WERI-Rb-1 (cell line): ENCODE measurements at places on chromosomes 13 and 19.

GRCh38 chr13:40613914-40614313, 52.5 kb downstream of the FOXO1 start:
- DNase-seq = no peak

DNA sequence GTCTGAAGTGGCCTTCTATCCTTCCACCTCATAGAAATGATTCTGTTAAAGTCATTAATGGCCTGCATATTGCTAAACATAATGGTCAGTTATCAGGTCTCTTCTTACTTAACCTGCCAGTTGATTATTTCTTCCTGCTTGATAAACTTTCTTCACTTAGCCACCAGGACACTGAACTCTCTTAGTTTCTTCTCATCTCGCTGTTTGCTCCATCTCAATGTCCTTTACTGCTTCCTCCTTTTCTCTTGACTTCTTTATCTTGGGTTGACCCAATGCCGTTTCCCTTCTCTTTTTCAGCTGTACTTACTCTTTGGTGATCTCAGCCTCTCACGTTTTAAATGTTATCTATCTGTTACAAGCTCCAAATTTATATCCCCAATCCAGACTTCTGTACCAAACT, 17.1 kb upstream of the CLC start:
- no peak for DNase-seq

GRCh38 chr13:106103779-106104178, 431.7 kb downstream of the EFNB2 start:
- no peak for DNase-seq

DNA sequence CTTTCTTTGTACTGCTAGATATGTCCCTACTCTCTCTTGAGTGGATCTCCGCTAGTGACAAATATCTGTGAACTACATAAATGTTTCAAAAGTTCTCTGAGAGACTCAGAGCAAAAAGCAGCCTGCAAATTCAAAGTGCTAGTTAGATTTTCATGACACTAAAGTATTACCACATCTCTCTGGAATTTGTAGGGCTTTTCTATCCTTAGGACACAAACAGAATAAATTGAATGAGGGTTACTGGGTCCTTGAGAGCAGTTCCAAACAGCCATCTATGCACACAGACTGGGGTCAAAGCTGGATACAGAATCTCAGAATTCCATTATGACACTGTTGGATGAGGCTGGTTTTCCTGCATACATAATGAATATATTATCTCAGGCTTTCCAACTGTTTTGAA, 953.2 kb downstream of the DIAPH3 start:
- DNase-seq = no peak

DNA sequence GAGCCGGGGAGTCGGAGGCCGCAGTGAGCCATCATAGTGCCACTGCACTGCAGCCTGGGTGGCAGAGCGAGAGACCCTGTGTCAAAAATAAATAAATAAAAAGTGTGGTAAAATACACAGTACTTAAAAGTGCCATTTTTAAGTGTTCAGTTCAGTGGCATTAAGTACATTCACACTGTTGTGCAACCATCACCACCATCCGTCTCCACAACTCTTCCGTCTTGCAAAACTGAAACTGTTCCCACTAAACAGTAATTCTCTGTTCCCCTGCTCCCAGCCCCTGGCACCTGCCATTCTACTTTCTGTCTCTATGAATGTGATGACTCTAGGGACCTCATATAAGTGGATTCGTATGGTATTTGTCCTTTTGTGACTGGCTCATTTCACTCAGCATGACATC, 13.3 kb downstream of the SLC25A42 start:
- DNase-seq = no peak

DNA sequence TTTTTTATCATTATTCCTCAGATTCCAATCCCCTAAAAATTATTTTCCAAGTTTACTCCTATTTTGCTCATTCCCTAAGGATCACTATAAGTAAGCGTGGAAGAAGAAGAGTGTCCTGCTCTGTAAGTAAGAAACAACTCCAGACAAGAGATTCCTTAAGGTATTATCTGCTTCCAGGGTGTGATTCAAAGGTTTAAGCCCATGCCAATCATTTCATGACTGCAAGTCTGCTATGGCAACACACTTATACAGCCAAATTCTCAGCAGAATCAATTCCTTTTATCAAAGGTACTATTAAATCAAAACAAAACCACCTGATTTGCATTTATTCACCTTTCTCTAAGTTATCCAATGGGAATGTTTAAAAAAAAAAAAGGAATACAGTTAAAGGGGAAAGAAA, 43.7 kb downstream of the FOXO1 start:
- DNase-seq = no peak

GRCh38 chr13:21884965-21885567, 214.2 kb downstream of the FGF9 start:
- DNase-seq = no peak

GRCh38 chr13:20814224-20814910, 40.6 kb upstream of the EEF1AKMT1 start:
- DNase-seq = peak; percentile 88

- DNase-seq = no peak
Measured at GRCh38 chr13:95706356-95706755, 29.4 kb downstream of the DNAJC3 start.

DNA sequence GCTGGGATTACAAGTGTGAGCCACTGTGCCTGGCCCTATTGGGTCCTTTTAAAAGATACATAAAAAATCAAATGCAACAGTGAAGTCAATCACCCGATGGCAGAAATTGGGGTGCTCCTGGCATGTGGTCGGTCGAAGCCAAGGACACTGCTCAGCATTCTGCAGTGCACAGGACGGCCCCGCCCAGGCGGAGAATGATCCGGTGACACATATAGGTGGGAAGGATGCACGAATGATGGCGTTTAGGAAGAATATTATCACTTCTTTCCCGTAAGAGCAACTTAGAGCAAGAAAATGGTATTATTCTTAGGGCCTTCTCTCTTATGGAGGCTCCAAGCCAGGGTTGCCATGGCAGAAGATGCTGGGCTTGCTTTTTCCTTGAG, 3.2 kb upstream of the GP6 start:
- DNase-seq = no peak

DNA sequence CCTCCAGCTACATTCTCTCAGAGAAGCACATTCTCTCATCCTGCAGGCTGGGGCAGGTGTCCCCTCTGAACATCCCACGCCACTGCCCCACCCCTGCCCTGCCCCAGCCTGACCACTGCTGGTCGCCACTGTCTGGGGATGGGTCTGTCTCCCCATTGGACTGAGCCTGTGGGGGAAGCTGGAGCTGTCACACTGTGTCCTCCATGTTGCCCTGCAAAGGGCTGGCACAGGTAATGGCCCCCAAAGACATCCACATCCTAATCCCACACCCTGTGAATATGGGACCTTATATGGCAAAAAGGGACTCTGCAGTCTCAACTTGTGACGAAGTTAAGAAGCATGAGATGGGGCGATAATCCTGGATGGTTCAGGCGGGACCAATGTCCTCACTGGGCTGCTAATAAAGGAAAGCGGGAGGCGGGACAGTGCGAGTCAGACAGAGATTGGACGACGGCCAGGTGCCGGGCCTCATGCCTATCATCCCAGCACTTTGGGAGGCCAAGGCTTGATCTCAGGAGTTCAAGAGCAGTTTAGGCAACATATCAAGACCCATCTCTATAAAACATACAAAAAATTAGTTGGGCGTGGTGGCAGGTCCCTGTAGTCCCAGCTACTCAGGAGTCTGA, 9.1 kb downstream of the AP2S1 start:
- DNase-seq = no peak

GRCh38 chr13:73040968-73041596, 17.7 kb upstream of the KLF5 start:
- no peak for DNase-seq

DNA sequence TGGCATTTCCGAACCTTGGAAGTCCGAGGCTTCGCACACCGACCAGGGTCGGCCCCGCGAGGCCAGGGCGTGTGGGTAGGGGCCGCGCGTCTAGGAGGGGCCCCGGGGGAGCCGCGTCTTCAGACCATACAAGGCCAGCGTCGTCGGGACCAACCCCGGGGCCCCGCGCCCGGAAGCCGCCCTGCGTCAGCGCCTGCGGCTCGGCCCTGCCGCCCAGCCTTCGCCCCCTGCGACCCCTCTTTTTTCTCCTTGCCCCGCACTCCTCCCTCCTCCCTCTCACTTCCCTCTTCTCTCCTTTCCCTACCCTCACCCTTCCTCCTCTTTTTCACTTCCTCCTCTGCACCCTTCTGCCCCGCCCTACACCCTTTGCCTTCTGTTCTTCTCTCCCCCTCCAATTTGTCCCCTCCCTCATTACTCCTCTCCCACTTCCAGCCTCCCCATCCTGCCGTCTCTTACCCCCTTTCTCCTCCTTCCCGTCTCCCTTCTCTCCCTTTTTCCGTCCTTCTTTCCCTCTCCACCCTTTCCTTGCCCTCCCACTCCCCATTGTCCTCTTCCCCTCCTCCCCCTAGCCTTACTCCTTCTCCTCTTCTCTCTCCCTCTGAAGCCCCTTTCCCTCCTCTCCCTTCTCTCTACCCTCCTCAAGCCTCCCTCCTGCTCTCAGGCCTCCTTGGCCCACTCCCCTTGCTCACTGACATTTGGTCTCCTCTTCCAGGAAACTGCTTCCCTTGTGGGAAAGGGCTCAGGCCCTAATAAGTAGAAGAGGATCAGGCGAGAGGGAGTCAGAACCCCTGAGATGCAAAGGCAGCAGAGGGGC, 2.2 kb upstream of the PLEKHG2 start:
- DNase-seq = no peak

DNA sequence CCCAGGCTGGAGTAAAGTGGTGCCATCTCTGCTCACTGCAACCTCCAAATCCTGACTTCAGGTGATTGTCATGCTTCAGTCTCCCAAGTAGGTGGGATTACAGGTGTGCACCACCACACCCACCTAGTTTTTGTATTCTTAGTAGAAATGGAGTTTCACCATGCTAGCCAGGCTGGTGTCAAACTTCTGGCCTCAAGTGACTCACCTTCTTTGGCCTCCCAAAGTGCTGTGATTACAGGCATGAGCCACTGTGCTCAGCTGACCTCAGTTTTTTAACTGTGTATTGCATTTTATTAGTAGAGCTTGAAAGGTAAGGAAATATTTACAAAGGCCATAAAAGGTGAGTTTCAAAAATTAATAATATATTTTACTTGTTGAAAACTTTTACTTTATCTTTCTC, 2.3 kb downstream of the ZNF726 start:
- no peak for DNase-seq

- DNase-seq = peak; percentile 65
Measured at GRCh38 chr19:11191273-11191755, 6.0 kb downstream of the KANK2 start.

DNA sequence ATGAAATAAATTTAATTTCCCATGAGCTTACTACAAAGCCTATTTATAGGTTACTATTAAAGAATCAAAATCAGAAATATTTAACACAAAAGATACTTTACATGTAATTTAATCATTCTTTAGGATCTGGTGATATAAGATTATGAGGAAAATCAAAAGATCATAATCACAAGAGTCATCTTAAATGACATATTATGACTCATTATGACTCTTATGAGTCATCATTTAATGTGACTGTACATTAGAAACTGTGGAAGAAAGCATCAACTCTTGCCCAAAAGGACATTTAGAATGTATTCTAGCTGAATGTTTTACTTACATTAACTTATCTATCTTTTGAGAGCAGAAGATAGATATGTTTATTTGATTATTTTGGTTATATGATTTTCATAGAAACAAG, 458.6 kb downstream of the DCT start:
- no peak for DNase-seq

DNA sequence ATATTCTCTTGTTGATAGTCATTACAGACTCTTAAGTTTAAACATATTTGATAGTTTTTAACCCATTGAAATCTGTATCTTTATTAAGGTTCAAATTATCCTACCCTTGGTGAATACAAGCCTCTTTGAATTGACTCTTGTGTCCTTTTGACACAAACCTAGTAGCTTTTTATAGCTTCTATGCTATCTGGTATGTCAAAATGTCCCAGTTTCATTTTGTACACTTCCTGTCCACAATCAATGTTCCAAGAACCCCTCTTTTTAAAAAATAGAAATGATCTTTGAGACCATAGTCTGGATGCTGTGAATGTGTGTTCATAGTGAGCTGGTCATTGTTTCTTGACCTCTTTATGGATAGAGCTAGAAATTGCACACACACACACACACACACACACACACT, 39.2 kb upstream of the FGF14 start:
- DNase-seq = no peak

GRCh38 chr13:46571909-46572595, 19.1 kb downstream of the LRCH1 start:
- peak; percentile 85 for DNase-seq

DNA sequence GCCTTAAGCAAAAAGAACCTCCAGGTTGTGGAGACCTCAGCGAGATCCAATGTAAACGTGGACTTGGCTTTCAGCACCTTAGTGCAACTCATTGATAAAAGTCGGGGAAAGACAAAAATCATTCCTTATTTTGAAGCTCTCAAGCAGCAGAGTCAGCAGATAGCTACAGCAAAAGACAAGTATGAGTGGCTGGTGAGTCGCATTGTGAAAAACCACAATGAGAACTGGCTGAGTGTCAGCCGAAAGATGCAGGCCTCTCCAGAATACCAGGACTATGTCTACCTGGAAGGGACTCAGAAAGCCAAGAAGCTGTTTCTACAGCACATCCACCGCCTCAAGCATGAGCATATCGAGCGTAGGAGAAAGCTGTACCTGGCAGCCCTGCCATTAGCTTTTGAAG, 58.5 kb downstream of the ARHGAP35 start:
- no peak for DNase-seq

DNA sequence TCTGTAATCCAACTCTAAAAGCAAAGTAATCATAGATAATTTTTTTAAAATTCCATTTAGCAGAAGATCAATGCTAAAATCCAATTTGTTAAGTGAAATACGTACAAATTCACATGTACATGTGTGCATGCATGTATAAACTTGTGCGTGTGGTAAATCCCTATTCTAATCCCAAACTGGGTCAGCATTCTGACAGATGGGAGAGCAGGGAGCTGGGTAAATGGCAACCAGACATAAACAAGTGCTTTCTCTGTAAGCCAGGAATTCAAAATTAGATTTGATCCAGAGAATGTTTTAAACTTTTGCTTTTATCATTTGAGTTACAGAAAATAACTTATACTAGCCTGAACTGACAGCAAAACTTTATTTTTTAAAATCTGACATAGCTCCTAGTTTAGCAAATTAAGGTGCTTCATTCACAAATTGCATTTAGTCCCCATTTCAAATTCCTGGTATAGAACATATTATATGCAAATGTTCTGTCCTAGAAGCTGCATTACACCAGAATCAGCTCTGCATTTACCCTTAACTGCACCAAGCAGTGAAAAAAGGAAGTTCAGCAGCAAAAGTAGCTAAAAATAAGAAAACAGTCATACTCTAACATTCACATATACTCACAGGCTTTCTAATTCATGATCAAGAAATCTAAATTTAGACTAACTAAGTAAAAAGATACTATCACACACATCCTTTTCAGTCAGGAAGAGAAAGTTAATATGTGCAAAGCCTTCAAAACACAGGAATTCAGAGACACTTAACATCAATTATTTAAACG, 32.6 kb downstream of the UBL3 start:
- DNase-seq = peak; percentile 28
